ENCODE measurements at places on chromosomes 1 and 21. TPM values are rescaled to one million over a fixed set of nuclear protein-coding genes. Genes with fewer than 3 reads are reported as not detected.

DNA sequence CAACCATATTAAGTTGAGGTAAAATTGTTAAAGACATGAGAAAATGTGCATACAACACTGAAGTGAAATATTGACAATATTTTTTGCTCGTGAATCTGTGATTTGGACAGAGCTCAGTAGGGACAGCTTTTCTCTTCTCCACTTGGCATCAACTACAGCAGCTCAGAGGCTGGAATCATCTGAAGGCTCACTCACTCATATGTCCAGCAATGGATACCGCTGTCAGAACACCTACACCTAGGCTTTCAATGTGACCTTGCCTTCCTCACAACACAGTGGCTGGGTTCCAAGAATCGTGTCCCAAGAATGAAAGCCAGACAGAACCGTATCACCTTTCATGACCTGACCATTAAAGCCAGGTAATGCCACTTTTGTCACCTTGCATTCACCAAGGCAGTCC, 115.2 kb downstream of the NRIP1 start:
- no peak for DNase-seq

DNA sequence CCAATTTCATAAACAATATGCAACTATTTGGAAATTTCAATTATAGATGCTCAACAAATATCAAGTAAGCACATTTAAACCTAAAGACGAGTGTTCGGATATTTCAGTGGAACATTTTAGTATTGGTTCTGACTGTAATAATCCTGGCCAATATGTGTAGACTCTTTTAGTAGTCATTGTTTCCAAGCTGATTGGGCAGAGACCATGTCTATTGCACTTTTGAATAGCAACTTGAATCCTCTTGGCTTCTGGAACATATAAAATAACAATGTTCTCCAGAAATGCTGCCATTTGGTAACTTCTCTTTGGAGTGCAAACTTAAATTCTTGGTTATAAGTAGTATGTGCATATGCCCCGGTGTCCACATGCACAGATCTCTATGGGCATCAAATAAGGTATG, 205.5 kb upstream of the C1orf105 start:
- DNase-seq = no peak

DNA sequence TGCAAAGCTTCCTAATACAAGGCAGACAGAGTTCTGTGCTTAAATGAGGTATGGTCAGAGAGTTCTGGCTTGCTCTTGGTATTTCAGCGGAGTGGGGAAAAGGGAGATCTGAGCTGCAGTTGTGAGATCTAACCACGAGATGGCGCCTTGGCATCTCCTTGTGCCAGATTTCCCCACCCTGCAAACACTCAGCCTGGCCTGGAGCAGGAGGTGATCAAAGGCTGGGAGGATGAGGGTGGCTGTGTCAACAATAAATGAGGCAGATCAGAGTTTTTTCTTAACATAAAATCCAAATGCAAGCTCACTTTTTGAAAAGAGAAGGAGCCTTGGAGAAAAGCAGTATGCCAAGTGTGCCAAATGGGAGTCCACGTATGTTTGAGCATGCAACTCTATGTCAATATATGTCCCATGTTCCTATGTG, 4.1 kb upstream of the TFAP2E start:
- DNase-seq = no peak

FAM3B gene
- total RNA-seq = 0.45 TPM

DNA sequence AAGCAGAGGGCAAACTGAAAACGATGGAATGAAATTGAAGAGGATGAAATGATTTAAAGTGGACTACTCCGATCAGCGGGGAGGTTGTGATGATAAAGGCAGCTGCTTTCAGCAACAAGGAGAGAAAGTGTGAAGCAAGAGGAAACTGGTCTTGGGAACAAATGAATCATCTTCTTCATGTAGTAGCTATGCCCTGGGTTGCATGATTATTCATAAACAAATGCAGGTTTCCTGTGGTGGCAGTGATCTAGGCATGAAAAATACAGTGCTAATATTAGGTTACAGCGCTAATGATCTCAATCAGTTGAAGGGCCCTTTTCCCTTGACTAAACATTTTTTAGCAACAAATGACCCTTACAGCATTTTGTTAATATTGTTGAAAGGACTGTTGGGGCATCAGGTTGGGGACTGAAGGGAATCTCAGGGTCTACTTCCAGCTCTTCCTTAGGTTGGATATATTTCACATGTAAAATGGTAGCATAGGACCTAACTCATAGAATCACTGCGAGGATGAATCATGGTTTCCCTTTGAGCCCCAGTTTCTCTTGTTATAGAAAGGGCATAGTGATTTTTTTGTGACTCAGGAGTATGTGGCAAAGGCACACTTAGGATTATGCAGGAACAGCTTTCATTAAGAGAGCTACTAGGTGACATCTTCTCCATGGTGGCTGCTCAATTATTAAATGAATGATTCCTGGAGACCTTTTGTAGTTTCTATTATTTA, 1.9 kb upstream of the ZFYVE9 start:
- peak; percentile 68 for DNase-seq

C1orf115 gene
- total RNA-seq = 10.8 TPM

RSPH1 gene
- total RNA-seq = not detected

DNA sequence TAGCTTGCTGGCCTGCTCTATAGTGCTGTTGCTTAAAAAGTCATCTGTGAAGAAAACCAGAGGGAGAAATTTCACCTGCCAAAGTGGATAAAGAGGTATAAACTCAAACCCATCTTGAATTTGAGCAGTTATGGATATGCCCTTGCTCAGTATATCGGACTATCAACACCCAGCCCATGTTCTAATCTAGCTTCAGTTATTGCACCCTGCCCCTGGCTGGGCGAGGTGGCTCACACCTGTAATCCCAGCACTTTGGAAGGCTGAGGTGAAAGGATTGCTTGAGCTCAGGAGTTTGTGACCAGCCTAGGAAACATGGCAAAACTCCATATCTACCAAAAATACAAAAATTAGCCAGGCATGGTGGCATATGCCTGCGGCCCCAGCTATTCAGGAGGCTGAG, 13.3 kb downstream of the LIX1L start:
- DNase-seq = no peak

FAM78B gene
- 0.50 TPM for total RNA-seq

DNA sequence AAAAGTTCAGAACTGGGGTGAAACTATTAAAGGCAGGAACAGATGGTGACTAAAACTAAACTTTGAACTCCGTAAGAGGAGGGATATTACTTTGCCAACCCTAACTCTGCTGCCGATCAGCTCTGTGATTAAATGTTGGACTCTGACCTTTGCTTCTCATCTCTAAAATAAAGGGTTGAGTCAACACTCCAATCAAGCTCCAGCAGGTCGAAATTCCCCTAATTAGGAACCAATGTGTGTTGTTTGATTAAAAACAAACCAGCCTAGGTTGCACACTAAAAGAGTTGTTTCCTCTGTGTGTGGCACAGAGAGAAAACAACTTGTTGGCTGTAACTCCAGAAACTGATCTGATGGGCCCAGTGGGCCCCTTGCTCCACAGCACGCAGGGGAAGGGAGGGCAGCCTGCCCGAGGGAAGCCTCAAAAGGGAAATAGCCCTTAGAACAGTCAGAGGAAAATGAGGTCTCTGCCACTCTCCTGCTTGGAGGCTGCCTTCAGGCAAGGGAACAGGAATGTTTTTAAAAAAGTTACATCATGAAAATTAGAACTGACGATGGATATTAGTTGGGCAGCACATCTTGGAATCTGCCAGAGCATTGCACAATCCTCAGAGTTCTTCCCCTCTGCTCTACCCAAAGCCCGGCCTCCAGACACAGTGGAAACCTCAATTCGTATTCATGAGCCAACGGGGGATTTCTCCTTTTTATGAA, 69.3 kb downstream of the KCTD3 start:
- no peak for DNase-seq

All from esophagus muscularis mucosa (tissue), 4 donors.